Adrenal gland (tissue), 19 donors: ENCODE measurements at places on chromosomes 2 and 18. TPM values are rescaled to one million over a fixed set of nuclear protein-coding genes. Genes with fewer than 3 reads are reported as not detected.

- H3K27me3 ChIP-seq, result no peaks in the 10 kb centered on the region
- H3K27ac ChIP-seq, result no peak overlapping the region
- DNase-seq, result no peak
- no peaks in the 10 kb centered on the region for H3K36me3 ChIP-seq
- no peak overlapping the region for H3K4me3 ChIP-seq
- no peaks in the 10 kb centered on the region for H3K4me1 ChIP-seq
Observed at GRCh38 chr18:38693104-38693503, 1127.5 kb upstream of the CELF4 start.

DNA sequence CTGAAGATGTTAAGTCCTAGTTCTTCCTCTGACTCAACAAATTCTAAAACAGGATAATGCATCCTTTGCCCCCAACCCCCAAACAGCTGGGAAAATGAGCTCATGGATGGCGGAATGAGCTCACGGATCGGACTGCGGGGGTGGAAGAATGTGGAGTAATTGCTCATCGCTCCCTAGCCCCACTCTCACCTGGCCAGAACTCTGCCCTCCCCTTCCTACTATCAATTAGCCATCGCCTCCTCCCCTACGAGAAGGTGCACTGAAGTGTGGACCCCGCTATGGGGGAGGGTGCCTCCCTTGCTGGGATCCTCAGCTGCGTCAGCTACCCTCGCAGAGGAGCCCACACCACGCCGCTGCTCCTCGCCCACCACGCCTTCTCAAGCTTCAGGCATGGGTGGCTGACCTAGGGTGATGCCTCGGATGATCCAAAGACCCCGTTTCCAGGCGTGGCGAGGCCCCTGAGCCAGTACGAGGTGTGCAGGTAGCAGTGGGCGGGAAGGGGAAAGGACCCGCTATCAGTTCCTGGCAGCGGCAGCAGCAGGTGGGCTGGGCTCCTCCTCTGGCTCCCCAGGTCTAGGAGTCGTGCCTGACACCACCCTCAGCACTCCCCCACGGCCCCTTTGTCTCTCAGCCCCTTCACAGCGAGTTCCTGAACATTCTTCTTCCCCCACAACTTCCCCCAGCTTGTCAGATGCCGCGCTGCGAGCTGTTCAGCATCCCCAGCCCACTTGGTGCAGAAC, 82.1 kb upstream of the POMC start:
- no peaks in the 10 kb centered on the region for H3K27me3 ChIP-seq
- peak overlapping the region; percentile 90 for H3K27ac ChIP-seq
- peaks cover 41% of the 10 kb centered on the region for H3K36me3 ChIP-seq

- no peaks in the 10 kb centered on the region for H3K4me1 ChIP-seq
- DNase-seq, result no peak
- no peaks in the 10 kb centered on the region for H3K36me3 ChIP-seq
- no peaks in the 10 kb centered on the region for H3K27me3 ChIP-seq
Observed at GRCh38 chr18:62396381-62396780, 71.3 kb downstream of the TNFRSF11A start.

- no peaks in the 10 kb centered on the region for H3K36me3 ChIP-seq
- H3K4me1 ChIP-seq, result no peaks in the 10 kb centered on the region
- no peak overlapping the region for H3K27ac ChIP-seq
- no peak for DNase-seq
Observed at GRCh38 chr2:126793885-126794613, 104.6 kb upstream of the TEX51 start.

GRCh38 chr2:176156807-176157498, at the start of gene HOXD3:
HOXD3 (plus strand) TSS chr2:176157307; CDS start chr2:176169115, 11,808 bp downstream.
- no peaks in the 10 kb centered on the region for H3K27me3 ChIP-seq
- H3K27ac ChIP-seq, result no peak within 1 kb of the TSS
- H3K4me3 ChIP-seq, result no peak within 1 kb of the TSS
- DNase-seq, result no peak
- H3K4me1 ChIP-seq, result no peaks in the 10 kb centered on the region

GRCh38 chr2:69831354-69831905, 2.0 kb downstream of the GMCL1 start:
- H3K27ac ChIP-seq, result no peak overlapping the region
- no peaks in the 10 kb centered on the region for H3K27me3 ChIP-seq

DNA sequence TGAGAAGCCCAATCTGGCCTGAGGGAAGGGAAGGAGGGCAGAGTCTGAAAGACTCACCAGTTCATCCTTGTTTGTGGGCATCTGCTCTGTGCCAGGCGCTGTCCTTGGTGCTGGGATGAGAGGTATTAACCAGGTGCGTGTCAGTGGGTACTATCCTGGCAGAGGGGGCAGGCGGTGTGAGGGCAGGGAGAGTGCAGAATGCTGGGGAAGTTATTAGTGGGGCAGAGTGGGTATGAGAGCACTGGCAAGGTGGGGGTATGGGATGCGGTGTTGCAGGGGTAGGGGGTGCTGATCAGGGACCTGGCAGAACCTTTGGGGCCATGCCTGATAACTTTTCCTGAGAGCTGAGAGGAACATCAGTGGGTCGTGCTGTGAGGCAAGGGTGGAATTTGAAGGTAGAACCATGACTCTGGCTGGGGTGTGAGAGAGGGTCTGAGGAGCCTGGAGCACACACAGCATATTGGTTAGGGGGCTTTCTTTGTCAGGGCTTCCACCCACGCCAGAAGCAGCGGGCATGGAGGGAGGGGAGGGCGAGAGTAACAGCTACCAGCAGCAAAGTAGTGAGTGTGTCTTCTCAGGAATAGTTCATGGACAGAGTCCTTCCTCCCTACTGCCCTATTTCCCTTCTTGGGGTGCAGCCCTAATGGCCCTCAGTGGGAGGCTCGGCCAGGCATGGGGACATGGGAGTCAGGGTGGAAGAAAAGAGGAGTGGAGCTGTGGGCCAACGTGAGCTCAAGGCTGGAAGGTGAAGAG, 290.7 kb downstream of the CYP26B1 start:
- no peaks in the 10 kb centered on the region for H3K36me3 ChIP-seq
- DNase-seq, result no peak
- no peaks in the 10 kb centered on the region for H3K4me1 ChIP-seq

- H3K27me3 ChIP-seq, result no peaks in the 10 kb centered on the region
- no peak for DNase-seq
- no peak overlapping the region for H3K4me3 ChIP-seq
- H3K27ac ChIP-seq, result no peak overlapping the region
- no peaks in the 10 kb centered on the region for H3K4me1 ChIP-seq
Observed at GRCh38 chr18:7889515-7889914, 322.4 kb downstream of the PTPRM start.

GRCh38 chr2:172449911-172450550, 22.6 kb downstream of the ITGA6 start:
- no peak for DNase-seq
- no peak overlapping the region for H3K4me3 ChIP-seq
- H3K36me3 ChIP-seq, result no peaks in the 10 kb centered on the region
- no peak overlapping the region for H3K27ac ChIP-seq
- H3K4me1 ChIP-seq, result no peaks in the 10 kb centered on the region

- no peaks in the 10 kb centered on the region for H3K27me3 ChIP-seq
- H3K4me1 ChIP-seq, result no peaks in the 10 kb centered on the region
- no peak for DNase-seq
- no peaks in the 10 kb centered on the region for H3K36me3 ChIP-seq
Observed at GRCh38 chr18:62885804-62886203, 170.5 kb downstream of the PHLPP1 start.

DNA sequence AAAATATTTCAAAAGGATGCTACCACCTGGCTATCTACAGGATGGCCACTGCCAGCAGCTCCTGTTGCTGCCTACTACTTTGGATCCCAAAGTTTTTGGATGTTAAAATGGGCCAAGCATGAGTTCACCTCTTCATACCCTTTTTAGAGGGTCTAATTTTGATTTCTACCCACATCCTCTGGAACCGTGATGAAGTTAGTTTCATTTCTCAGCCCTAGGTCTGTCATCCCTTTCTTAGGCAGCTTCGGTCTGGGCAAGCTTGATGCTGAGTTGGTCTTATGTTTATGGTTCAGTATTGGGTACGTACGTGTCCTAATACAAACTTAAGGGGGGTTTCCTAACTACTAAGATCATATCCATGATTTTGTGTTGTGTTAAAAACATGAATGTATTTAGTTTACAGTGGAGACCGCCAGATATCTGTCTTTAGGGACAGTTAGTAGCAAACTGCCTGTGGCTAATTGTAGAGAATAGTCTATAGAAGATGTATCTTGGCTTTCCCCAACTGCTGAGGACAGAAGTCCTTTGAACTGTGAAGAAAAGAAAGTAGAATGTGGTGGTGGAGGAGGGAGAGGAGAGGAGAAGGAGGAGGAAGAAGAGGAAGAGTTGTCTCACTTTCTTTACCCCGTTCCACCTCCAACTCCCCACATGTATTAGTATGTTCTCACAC, 184.9 kb downstream of the UBE2E3 start:
- no peak overlapping the region for H3K27ac ChIP-seq
- no peaks in the 10 kb centered on the region for H3K4me1 ChIP-seq
- no peak overlapping the region for H3K4me3 ChIP-seq
- H3K36me3 ChIP-seq, result no peaks in the 10 kb centered on the region

GRCh38 chr2:11155381-11156035, at the start of gene SLC66A3:
SLC66A3 (plus strand) TSS chr2:11155467; CDS start chr2:11155547, 80 bp downstream.
- peaks cover 18% of the 10 kb centered on the region for H3K4me1 ChIP-seq
- H3K27ac ChIP-seq, result peak within 1 kb of the TSS; percentile 89
- no peaks in the 10 kb centered on the region for H3K36me3 ChIP-seq
- no peaks in the 10 kb centered on the region for H3K27me3 ChIP-seq

- H3K4me1 ChIP-seq, result peaks cover 10% of the 10 kb centered on the region
- DNase-seq, result peak; percentile 16
- H3K27ac ChIP-seq, result no peak overlapping the region
- H3K4me3 ChIP-seq, result no peak overlapping the region
- H3K36me3 ChIP-seq, result no peaks in the 10 kb centered on the region
Observed at GRCh38 chr2:136013955-136014354, 28.5 kb upstream of the DARS1 start.

DNA sequence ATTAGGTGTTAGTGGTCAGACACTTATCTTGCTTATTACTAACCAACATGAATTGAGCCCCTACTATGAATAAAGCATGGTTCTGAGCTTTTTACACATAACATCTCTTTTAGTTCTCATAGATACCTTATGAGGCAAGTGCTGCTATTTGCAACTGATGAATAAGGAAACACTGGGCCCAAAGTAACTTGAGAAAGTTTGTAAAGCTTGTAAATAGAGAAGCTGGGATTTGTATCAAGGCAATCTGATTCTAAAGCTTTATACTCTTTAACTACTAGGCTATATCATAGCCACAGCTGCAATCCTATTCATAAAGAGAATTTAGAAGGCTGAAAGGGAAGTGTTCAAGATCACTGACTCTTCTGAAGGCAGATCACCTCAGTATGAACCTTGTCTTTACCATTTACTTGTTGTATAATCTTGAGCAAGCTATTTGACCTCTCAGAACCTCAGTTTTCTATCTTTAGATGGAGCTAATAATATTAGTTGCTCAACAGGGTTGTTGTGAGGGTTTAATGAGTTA, 60.4 kb downstream of the ABCB11 start:
- no peaks in the 10 kb centered on the region for H3K4me1 ChIP-seq
- no peak overlapping the region for H3K27ac ChIP-seq
- no peaks in the 10 kb centered on the region for H3K36me3 ChIP-seq
- H3K27me3 ChIP-seq, result no peaks in the 10 kb centered on the region
- no peak overlapping the region for H3K4me3 ChIP-seq

Gene EVA1A
- 2.0 TPM for total RNA-seq

Gene RETREG2
- 89.4 TPM for total RNA-seq

Gene AQP12B
- total RNA-seq, result not detected

Gene NEU4
- total RNA-seq, result 0.37 TPM

Gene METTL8
- total RNA-seq, result 19.1 TPM

Gene SAG
- total RNA-seq, result not detected

Gene MROH2A
- not detected for total RNA-seq

Gene ADD2
- 0.78 TPM for total RNA-seq

Gene UNC80
- 3.0 TPM for total RNA-seq

Gene RGPD3
- total RNA-seq, result 0.13 TPM

Gene NOSTRIN
- total RNA-seq, result 58.7 TPM
